Cortex of kidney (tissue), 1 donor: ENCODE measurements at places on chromosomes 5 and 9.

GRCh38 chr5:88556406-88556805 is 287.8 kb upstream of the TMEM161B start:
- no peak for DNase-seq

GRCh38 chr5:21125238-21125983 is 1137.4 kb upstream of the CDH18 start:
- no peak for DNase-seq

GRCh38 chr5:78661691-78662090 is 13.1 kb upstream of the LHFPL2 start:
- DNase-seq = no peak

- DNase-seq = no peak
Observed at GRCh38 chr5:138351517-138351916, 968 bp upstream of the KDM3B start.

DNA sequence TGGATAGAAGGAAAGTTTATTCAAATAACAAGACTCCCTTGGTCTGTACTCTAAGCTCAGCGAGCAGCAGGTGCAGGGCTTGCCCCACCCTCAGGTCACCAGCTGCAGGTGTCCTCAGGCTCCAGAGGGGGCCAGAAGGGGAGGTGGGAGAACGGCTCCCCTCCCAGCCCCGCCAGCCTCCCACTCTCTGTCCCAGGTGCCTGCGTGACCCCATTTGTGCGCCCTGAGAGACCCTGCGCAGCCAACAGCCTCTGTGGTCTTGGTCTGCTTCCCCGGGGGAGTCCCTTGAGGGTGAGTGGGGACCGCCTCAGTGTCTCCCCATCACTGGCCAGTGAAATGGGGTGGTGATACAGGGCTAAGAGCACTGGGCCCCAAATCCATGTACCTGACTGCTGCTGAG is 62.3 kb upstream of the STXBP1 start:
- DNase-seq = no peak

DNA sequence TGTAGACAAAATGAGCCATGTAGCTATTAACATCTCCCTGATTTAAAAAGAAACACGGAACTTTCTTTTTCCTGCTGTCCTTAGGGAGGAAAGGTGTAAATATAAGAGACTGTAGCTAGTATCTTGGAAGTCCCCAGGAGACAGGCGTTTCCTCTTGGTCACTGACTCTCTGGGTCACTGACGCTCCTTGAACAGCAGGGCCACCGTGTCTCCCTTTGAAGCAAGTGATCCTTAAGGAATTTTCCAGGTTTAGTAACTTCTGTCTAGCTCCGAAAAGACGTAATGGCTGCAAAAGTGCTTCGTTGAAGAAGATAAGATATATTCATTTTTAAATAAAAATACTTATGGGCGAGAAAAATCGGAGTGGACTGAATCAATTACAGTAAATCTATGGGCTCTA is 745 bp upstream of the CLTA start:
- DNase-seq = no peak

GRCh38 chr5:76483881-76484280 is 80.8 kb downstream of the IQGAP2 start:
- DNase-seq = no peak
